ENCODE measurements at places on chromosomes 2 and 18.

- DNase-seq: no peak
Measured at GRCh38 chr2:69701100-69701945, 40.6 kb upstream of the ANXA4 start.

GRCh38 chr18:10949655-10950054, 199.7 kb downstream of the PIEZO2 start:
- DNase-seq: no peak

GRCh38 chr2:68251855-68252399, 405 bp downstream of the PPP3R1 start:
- peak; percentile 29 for DNase-seq

GRCh38 chr18:61352611-61353010, 19.4 kb downstream of the CDH20 start:
- no peak for DNase-seq

GRCh38 chr2:43486603-43487002, 109.2 kb downstream of the THADA start:
- peak; percentile 52 for DNase-seq

- no peak for DNase-seq
Measured at GRCh38 chr2:14563324-14563723, 69.2 kb upstream of the LRATD1 start.

- no peak for DNase-seq
Measured at GRCh38 chr2:220855296-220855695, 716.8 kb downstream of the EPHA4 start.

GRCh38 chr2:118858485-118859156, 11.2 kb upstream of the EN1 start:
- DNase-seq: no peak

DNA sequence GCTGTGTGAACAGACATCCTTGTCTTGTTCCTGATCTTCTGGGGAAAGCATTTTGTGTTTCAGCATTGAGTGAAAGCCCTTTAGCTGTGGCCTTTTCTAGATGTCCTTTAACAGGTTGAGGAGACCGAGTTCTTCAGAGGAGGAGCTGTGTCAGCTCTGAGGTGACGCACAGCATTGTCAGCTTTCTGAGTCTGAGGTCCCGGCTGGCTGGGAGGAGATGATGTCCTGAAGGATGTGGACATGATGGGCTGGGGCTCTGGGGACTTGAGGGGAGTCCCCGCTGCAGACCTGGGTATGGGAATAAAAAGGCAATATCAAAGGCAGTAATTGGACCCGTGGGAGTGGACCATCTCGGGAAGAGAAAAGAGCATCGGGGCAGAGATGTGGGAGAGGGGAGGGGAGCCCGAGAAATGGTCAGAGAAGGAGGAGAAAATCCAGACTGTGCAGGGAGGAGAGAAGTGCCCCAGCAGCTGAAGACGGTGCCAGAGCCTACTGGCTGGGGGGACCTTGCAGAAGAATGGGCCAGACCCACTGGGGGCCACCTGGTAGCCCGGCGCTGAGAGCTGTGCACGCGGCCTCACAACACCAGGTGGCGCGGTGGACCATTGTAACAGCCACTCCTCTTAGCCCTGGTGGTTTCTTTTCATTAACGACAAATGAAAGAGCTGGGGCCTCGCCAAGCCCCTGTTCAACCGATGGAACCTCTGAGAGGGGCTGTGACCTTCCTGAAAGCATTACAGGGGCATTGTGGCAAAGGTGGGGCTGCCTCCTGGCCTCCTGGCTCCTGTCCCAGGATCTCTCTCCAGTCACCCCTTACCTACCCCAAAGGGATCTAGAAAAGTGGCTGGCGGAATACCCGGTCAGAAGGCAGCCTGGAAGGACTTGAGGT, 61.6 kb downstream of the ST3GAL5 start:
- DNase-seq: peak; percentile 65

GRCh38 chr2:30270166-30270565, 38.8 kb downstream of the LBH start:
- DNase-seq: no peak

DNA sequence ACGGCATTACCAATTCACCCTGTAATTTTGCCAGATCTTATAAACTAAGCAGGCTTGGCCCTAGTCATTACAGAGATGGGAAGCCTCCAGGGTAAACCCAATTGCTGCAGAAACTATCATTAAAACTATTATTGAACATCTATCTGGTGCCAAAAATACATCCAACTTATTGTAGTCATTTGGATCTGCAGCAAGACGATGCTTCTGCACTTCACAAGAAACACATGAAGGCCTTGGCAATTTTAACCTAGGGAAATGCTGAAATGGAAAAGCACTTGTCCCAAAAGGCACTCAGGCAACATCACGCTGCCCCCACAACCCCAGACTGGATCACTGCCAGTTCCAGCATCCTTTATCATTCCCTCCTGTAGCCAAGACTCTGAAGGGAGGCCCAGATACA, 85.3 kb upstream of the ACVR2A start:
- DNase-seq: no peak

- no peak for DNase-seq
Measured at GRCh38 chr2:241818229-241818942, 9.4 kb downstream of the NEU4 start.

GRCh38 chr2:101679037-101679726, 18.3 kb upstream of the MAP4K4 start:
- DNase-seq: no peak

- DNase-seq: peak; percentile 75
Measured at GRCh38 chr2:10413991-10414451, 34.1 kb downstream of the ODC1 start.

- DNase-seq: peak; percentile 25
Measured at GRCh38 chr2:71563872-71564271, 110.5 kb downstream of the DYSF start.

- peak; percentile 82 for DNase-seq
Measured at GRCh38 chr2:38409156-38410102, 32.4 kb upstream of the ATL2 start.

- no peak for DNase-seq
Measured at GRCh38 chr2:150222942-150223341, 264.5 kb downstream of the RND3 start.
